ENCODE measurements at places on chromosomes 1 and 21.

GRCh38 chr1:30605441-30605920 is 117.9 kb downstream of the MATN1 start:
- DNase-seq, result no peak

GRCh38 chr1:20386323-20387081 is 95.8 kb downstream of the VWA5B1 start:
- no peak for DNase-seq

GRCh38 chr1:216778737-216779136 is 55.5 kb upstream of the ESRRG start:
- DNase-seq, result no peak

DNA sequence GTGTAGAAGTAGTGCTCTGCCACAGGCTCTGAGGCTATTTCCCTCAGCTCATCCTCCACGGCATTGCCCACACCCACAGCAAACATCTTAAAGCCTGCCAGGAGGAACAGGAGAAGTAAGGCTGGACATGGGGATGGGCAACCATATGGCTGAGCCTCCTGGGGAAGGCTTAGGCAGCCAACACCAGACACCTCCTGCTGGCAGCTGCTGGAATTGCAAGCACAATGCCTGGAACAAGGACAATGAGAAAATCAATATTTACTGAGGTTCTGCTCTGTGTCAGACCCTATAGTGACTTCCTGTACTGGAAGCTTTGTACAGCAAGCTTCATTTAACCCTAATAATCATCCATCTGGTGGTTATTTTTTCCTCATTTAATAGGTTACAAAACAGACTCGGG is 8.2 kb downstream of the MATN1 start:
- no peak for DNase-seq

GRCh38 chr1:183580281-183580682 is 10.0 kb downstream of the NCF2 start:
- DNase-seq, result no peak

DNA sequence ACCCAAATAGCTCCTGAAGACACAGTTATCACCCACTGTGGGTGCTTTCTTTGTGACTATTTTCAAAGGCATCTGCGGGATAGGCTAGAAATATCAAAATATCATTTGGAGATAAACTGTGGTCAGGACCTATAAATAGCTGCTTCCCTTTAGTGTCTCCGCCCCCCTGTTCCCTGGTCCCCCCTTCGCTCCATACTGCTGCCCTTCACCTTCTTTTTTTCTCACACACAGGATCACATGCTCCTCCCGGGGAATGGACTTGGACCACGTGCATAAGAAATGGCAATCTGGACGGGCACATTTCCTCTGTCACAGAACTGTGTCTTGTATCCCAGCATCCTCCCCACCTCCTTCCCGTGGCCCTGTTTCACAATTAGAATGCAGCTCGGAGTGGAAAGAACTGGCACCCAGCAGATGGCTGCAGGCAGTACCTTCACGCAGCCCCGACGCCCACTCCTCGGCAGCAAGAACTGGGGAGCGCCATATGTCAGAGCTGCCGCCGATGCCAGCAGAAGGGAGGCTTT is 68.8 kb upstream of the SSX2IP start:
- DNase-seq, result peak; percentile 97

- peak; percentile 33 for DNase-seq
Measured at GRCh38 chr21:44875316-44875700, 1.8 kb upstream of the PTTG1IP start.

GRCh38 chr1:160711602-160712311 is at the start of gene CD48:
CD48 (minus strand) TSS chr1:160711822; CDS start chr1:160711763, 59 bp downstream.
- DNase-seq, result no peak

GRCh38 chr1:61356016-61356415 is 273.7 kb downstream of the NFIA start:
- DNase-seq, result no peak

GRCh38 chr1:11316701-11317100 is 43.7 kb downstream of the UBIAD1 start:
- DNase-seq, result no peak
